Stimulated activated CD4-positive, alpha-beta T cell treated with anti-CD3 and anti-CD28 coated beads, Interleukin-1b, Interleukin-23, amount 100 ng/mL, for 1 hour (primary cell): ENCODE measurements at places on chromosomes 2 and 18.

GRCh38 chr2:46163098-46163430, 134.1 kb upstream of the EPAS1 start:
- no peak for DNase-seq

- no peak for DNase-seq
Measured at GRCh38 chr18:68520406-68521075, 194.4 kb downstream of the TMX3 start.

DNA sequence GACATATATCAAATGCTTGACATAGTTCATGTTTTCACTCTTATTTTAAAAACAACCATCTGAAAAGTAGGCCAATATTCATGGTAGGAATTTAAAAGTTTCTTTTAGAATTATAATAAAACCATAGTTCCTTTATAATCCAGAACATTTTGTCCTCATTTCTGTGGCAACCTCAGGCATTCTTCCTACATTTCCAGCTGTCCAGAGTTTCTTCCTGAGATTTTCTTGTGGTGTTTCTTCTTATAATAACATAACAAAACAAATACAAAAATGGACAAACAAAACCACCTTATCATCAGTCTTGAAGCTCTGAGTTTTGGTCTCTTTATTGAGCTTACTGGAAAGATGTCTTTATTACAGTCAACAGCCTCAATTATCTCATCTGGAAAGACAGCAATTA, 2028.6 kb upstream of the CELF4 start:
- no peak for DNase-seq

- no peak for DNase-seq
Measured at GRCh38 chr18:63262369-63263335, 56.9 kb downstream of the BCL2 start.

DNA sequence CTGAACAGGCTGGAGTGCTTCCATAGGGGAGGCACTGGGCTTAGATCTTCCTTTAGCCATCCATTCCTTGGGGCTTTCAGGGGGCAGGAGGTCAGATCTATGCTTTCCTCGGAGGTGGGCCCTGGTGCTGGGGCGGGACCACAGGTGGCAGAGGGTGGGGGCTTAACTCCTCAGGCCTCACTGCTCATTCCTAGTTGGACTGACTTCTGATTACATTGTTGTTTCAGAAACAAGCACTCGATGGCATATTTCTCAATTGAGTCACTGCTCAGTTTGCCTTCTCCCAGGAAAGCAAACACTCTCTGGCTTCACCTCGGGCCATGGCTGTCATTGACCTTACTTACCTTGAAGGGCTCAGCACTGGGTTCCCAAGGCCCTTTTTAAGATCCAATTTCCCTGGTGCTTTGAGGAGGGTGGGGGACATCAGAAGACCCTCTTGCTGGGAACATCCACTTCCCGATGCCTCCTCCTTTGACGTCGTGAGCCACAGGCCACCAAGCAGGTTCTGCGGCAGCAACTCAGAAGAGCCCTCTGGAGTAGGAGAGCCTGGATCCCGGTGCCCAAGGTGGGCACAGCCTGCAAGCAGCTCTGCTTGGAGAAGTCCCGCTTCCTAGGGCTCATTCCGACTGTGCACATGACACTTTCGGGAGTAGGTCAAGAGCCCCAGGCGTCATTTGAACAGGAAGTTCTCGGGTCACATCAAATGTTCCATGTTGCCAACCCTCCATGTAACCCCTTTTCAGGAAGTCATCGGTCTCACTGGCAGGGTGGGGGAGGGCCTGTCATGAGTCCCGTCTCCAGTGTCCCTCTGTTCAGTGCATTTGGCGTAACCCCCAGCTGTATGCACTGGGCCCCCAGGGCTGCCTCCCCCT, 40.6 kb downstream of the SDC1 start:
- no peak for DNase-seq
